Amygdala (tissue), 56 donors: ENCODE measurements at places on chromosomes 11 and 22.

DNA sequence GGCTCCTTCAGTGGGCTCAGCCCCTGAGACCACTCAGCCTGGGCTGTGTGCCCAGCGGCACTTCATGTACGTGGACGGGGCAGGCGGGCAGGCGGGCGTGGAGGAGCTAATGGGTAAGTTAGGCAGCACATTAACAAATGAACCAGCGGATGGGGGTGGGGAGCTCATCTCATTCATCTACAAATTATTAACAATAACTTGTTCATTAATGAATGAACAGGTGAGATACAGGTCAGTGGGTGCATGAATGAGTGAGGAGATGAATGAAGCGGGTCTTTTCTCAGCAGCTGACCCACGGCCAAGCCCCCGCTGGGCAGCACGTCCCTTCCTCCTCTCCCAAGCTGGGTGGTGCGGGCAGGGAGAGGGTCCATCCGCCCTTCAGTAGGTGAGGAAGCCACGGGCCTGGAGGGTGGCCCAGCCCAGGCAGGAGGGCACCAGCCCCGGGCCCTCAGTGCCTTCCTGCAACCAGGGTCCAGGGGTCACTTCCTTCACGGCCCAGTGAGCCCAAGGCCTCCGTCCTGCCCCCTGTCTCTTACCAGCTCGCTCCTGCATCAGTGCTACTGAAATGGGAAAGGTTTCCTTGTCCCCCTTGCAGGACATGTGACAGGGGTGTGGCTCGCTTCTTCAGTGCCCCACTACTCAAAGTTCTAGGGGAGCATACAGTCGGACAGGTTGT is 60.5 kb upstream of the KCNQ1OT1 start:
- DNase-seq = no peak

GRCh38 chr11:10438458-10438857 is 16.6 kb upstream of the AMPD3 start:
- no peak for DNase-seq

DNA sequence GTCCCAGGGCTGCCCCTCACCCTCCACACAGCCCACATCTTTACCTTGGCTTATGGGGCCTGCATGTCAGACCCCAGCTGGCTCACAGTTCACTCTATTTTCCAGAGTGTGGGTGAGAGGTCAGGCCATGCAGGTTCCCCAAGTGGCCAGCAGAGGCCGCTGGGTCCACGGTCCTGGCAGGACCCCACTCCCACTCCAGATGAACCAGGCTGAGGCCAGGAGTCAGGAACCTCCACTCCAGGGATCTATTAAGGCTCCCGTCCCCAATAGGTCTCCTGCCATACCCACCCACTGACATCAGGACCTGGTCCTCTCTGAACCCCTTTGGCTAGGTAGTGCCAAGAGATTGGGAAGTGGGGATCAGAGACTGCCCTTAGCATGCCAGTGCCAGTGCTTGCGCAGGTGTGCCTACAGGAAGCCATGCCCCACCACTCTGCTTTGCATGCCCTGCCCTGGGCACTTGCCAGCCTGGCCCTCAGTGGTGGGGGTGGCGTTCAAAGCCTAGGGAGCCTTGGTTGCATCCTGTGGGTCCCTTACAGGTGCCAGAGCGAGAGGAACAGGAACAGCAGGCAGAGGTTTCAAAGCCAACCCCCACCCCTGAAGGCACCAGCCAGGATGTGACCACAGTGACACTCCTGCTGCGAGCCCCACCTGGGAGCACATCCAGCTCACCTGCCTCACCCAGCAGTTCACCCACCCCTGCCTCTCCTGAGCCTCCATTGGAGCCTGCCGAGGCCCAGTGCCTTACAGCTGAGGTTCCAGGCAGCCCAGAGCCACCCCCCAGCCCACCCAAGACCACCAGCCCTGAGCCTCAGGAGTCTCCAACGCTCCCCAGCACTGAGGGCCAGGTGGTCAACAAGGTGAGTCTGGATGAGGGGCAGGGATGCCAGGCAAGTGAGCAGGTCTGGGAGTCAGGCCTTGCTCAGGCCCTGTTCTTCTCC is 8.3 kb downstream of the SMTN start:
- no peak for DNase-seq

- DNase-seq = peak; percentile 13
Observed at GRCh38 chr11:33375688-33376311, 118.6 kb downstream of the HIPK3 start.

DNA sequence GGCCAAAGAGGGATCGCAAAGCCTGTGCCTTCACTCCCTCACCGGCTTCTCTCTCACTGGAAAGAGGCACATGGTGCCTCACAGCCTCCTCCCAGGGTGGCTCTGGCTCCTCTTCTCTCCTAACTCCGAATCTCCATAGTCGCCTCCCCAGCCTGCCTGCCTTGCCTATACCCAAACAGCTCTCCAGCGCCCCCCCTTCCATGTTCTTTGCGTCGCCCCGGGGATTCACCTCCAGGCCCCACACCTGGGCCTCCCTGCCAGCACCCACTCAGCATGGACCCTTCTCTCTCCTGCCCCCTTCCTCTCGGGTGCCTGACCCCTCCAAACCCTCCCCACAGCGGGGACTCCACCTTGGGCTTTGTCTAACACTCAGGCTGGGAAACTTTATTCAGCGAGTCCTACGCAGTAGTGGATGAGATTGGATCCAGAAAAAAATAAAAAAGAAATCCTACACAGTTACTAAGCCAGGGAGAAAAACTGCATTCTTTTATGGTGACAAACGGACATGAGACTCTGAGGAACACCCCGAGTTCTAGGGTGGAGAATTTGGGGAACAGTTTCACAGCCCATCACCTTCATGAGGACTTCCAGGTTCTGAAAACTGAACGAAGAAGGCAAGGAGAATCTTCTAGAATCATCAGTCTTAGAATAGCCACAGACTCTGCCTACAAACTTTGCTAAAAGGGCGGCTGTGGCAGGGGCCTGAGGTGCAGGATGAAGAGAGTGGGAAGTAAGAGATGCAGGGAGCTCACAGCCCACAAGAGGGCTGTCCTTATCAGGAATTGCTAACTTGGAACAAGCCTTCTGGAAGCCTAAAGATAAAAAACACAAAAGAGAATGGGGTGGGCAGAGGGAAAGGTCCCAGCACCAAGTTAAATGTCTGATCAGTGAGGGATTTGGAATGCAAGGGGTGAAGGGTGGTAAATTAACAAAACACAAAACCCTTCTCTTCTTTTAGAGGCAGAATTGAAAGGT is 5.3 kb downstream of the PPM1F start:
- no peak for DNase-seq
